ENCODE measurements at places on chromosomes 1 and 21. TPM values are rescaled to one million over a fixed set of nuclear protein-coding genes. Genes with fewer than 3 reads are reported as not detected.

GRIK3 gene
- not detected for total RNA-seq

PACC1 gene
- total RNA-seq: 11.4 TPM

WDR64 gene
- total RNA-seq: not detected

BEST4 gene
- total RNA-seq: 0.33 TPM

KDF1 gene
- total RNA-seq: not detected

CRB1 gene
- total RNA-seq: 0.83 TPM

DNA sequence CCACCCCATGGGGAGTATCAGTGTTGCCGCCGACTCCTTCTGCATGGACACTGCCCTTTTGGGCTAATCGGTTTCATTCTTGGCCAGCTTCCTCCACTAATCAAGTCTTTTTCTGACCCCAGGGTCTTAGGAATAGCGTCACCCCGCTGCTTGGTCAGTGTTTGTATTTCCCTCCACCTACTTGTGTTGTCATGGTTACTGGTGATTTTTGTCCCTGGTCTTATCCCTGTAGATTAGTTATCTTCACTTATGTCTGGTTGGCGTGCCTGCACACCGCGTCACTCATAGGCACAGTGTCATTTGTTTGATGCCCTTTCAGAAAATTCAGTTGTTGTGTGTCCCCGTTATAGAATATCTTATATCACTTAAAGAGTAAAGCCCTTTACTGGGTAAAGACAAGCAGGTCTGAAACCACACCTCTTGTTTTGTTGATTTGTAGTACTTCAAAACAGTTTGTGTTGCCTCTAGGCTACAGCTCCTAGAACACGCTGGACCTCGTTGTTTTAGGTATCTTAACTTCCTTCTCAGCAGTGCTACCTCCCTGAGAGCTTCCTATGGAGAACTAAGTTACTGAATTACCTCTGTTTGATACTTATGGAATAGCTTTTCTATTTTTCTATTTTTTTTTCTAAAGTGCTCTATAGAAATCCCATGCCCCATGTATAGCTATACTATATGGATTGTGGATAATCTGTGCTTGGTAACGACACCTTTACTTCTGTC lies 868 bp downstream of the PPP1R12B start:
- H3K27ac ChIP-seq: peak overlapping the region; percentile 84
- H3K4me1 ChIP-seq: peaks cover 10% of the 10 kb centered on the region
- DNase-seq: peak; percentile 39
- no peaks in the 10 kb centered on the region for H3K27me3 ChIP-seq
- no peaks in the 10 kb centered on the region for H3K36me3 ChIP-seq
- peak overlapping the region; percentile 98 for H3K4me3 ChIP-seq

GRCh38 chr1:150363426-150364230 lies at the start of gene RPRD2:
Gene RPRD2 (plus strand): TSS chr1:150364147. CDS start chr1:150364715, 568 bp downstream.
- H3K36me3 ChIP-seq: no peaks in the 10 kb centered on the region
- H3K27me3 ChIP-seq: no peaks in the 10 kb centered on the region
- peaks cover 14% of the 10 kb centered on the region for H3K4me1 ChIP-seq
- peak within 1 kb of the TSS; percentile 97 for H3K27ac ChIP-seq

DNA sequence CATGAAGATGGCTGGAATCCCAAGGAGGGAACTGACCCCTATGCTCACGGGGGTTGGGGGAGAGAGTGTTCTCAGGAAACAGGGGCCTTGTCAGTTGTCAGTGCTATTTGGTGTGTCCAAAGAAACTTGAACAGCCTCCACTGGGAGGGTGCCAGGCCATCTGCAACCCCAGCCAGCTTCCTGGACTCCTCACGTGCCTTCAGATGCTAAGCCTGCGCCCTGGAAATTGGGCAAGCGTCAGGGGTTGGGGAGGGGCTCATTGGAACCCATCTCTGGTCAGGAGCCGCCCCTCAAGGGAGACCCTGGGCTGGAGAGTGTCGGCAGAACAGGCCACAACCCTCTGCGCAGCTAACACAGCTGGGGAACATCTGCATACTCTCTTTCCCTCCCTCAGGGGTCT lies 13.1 kb upstream of the LHX4 start:
- no peaks in the 10 kb centered on the region for H3K27me3 ChIP-seq
- H3K27ac ChIP-seq: no peak overlapping the region
- H3K4me1 ChIP-seq: peaks cover 7% of the 10 kb centered on the region
- H3K36me3 ChIP-seq: no peaks in the 10 kb centered on the region
- DNase-seq: no peak

- peaks cover 49% of the 10 kb centered on the region for H3K4me1 ChIP-seq
- H3K27me3 ChIP-seq: no peaks in the 10 kb centered on the region
- H3K27ac ChIP-seq: peak overlapping the region; percentile 25
- H3K4me3 ChIP-seq: peak overlapping the region; percentile 11
- peaks cover 21% of the 10 kb centered on the region for H3K36me3 ChIP-seq
These were observed 4.9 kb downstream of the LY9 start for GRCh38 chr1:160800645-160801408.

GRCh38 chr1:55993646-55994318 lies 585.6 kb downstream of the PLPP3 start:
- H3K4me1 ChIP-seq: no peaks in the 10 kb centered on the region
- H3K27ac ChIP-seq: no peak overlapping the region
- H3K27me3 ChIP-seq: no peaks in the 10 kb centered on the region

GRCh38 chr1:166924823-166925541 lies 48.9 kb upstream of the TADA1 start:
- no peak for DNase-seq
- peaks cover 6% of the 10 kb centered on the region for H3K4me1 ChIP-seq
- no peak overlapping the region for H3K27ac ChIP-seq
- H3K36me3 ChIP-seq: no peaks in the 10 kb centered on the region
- no peak overlapping the region for H3K4me3 ChIP-seq

GRCh38 chr1:39132505-39133339 lies 71.8 kb upstream of the MACF1 start:
- no peak overlapping the region for H3K4me3 ChIP-seq
- no peaks in the 10 kb centered on the region for H3K4me1 ChIP-seq
- H3K27me3 ChIP-seq: no peaks in the 10 kb centered on the region
- DNase-seq: no peak

DNA sequence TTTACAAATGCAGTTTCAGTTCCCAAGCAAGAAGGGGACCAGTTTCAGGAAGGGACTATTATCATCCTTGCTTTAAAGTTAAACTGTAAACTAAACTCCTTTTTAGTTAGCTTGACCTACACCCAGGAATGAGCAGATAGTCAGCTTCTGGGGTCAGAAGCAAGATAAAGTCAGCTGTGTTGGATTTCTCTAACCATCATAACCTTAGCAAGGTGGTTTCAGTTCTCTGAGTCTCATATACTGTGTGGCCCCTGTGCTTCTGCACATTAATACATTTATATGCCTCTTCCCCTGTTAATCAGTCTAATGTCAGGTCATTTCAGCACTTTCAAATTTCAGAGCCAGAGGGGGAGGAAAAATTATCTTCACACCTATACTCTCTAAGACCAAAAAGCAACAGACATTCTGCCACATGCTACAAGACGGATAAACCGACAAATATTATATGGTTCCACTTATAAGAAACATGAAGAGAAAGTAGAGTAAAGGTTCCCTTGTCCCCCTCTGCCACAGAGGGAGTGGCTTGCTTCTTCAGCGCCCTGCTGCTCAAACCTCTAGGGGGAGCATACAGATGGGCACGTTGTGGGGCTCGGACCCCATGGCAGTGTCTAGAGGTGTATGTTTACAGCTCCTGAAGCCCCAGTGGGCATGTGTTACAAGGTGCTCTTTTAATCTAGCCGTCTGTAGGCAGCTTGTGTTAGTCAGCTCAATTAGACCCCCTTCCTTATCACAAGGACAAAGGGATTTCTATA lies 89.1 kb downstream of the SMYD3 start:
- H3K27ac ChIP-seq: no peak overlapping the region
- H3K4me3 ChIP-seq: no peak overlapping the region
- H3K4me1 ChIP-seq: no peaks in the 10 kb centered on the region

DNA sequence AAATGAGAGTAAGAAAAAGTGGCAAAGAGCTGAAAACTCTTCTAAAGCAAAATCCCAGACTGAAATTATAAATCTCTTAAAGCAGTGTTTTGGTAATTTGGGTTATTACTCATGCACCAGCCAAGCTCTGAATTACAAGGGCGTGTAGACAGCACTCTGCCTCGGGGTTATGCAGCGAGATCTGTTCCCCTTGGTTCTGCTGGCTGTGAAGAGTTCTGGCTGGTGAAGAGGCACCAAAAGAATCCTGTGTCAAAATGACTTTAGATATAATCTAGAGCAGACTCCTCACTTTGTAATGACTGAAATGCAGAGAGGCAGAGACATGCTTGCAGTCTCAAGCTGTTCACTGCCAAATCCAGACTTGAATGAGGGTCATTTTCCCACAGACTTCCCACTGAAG lies 461.8 kb upstream of the CXADR start:
- no peaks in the 10 kb centered on the region for H3K27me3 ChIP-seq
- no peaks in the 10 kb centered on the region for H3K36me3 ChIP-seq
- H3K4me3 ChIP-seq: no peak overlapping the region
- no peaks in the 10 kb centered on the region for H3K4me1 ChIP-seq
- no peak overlapping the region for H3K27ac ChIP-seq

GRCh38 chr1:7108251-7108650 lies 323.0 kb downstream of the CAMTA1 start:
- H3K27me3 ChIP-seq: no peaks in the 10 kb centered on the region
- no peaks in the 10 kb centered on the region for H3K36me3 ChIP-seq

DNA sequence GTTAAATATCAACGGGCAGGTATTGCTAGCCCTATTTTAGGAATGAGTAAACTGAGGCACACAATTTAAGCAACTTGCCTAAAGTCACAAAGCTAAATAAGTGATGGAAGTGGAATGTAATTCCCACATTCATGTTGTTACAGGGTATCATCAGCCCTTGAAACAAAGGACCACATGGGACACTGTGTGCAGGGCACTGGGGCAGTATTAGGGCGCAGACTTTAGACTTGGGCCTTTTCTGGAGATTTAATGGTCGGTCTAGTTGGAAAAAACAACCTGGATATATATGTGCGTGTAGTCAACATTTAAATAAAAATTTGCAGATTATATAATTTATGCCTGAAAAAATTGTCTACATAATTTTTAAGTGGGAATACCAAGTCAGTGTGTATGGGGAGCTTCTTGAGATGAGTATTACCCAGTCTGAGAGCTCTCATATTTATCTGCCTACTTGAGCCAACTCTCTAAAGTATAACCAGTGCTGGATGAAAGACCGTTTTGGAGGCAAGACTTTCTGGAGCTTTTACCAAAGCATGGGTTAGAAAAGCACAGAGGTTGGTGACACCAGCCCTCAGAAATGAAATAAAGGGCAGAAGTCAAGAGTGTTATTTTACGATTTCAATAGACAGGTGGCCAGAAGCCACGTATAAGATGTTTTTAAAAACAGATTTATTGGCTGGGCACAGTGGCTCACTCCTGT lies 1.6 kb downstream of the KDM1A start:
- H3K4me3 ChIP-seq: peak overlapping the region; percentile 90
- H3K27ac ChIP-seq: no peak overlapping the region
- no peaks in the 10 kb centered on the region for H3K27me3 ChIP-seq
- no peaks in the 10 kb centered on the region for H3K36me3 ChIP-seq
- peaks cover 11% of the 10 kb centered on the region for H3K4me1 ChIP-seq
- no peak for DNase-seq

DNA sequence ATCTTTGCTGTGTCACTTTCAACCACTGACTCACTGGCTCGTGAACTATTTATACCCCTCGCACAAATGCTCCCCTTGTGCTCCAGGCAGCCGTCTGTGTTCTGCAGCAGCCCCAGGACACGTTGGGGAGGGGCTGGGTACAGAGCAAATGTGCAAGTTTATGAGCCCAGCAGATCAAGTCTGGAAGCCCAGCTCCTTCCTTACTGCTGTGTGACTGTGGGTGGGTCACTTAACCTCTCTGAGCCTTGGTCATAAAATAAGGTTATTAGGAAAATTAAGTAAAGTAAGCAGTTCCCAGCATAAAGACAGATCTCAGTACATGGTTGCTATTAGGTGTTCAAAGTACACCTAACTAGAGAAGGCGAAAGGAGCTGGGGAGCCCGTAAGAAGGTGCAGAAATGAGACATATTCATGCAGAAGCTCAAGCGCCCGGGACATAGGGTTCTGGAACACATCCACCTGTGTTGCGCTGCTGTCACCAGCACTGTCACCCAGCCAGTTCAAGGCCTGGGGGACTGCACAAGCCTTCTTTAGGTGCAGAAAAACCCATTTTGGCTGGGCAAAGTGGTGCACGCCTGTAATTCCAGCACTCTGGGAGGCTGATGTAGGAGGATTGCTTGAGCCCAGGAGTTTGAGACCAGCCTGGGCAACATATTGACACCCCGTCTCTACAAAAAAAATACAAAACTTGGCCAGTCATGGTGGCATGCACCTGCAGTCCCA lies 13.8 kb downstream of the EFHD2 start:
- no peak for DNase-seq
- peaks cover 90% of the 10 kb centered on the region for H3K4me1 ChIP-seq
- H3K4me3 ChIP-seq: no peak overlapping the region
- H3K36me3 ChIP-seq: peaks cover 69% of the 10 kb centered on the region
- no peaks in the 10 kb centered on the region for H3K27me3 ChIP-seq
- H3K27ac ChIP-seq: peak overlapping the region; percentile 38

GRCh38 chr1:71717186-71717585 lies 565.2 kb downstream of the NEGR1 start:
- no peak overlapping the region for H3K27ac ChIP-seq
- no peak for DNase-seq
- H3K4me3 ChIP-seq: no peak overlapping the region

- no peak overlapping the region for H3K4me3 ChIP-seq
- no peak overlapping the region for H3K27ac ChIP-seq
- H3K27me3 ChIP-seq: no peaks in the 10 kb centered on the region
- no peak for DNase-seq
These were observed 14.7 kb downstream of the GAS5 start for GRCh38 chr1:173853074-173853473.

DNA sequence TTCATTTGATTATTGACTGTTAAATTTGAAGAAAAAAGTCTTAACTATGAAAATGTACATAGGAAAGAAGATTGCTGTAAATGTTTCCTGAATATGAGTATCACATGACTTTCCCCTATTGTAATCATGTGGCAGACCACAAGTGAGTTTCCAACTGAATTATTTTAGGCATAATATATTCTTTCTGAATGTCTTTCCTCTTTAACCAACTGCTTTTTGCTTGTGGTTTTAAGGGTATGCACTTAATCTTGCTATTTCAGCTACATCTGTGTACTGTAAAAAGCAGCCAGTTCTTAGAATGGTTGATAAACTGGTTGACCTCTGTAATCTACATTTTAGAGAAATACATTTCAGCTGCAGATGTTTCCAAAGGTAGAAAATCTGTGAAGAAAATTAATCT lies 400.7 kb downstream of the NEGR1 start:
- H3K36me3 ChIP-seq: no peaks in the 10 kb centered on the region
- no peaks in the 10 kb centered on the region for H3K4me1 ChIP-seq
- no peak overlapping the region for H3K27ac ChIP-seq
- H3K4me3 ChIP-seq: no peak overlapping the region
- DNase-seq: no peak

- no peak for DNase-seq
- no peaks in the 10 kb centered on the region for H3K36me3 ChIP-seq
- no peak overlapping the region for H3K27ac ChIP-seq
- H3K4me3 ChIP-seq: no peak overlapping the region
- no peaks in the 10 kb centered on the region for H3K27me3 ChIP-seq
- no peaks in the 10 kb centered on the region for H3K4me1 ChIP-seq
These were observed 42.2 kb upstream of the TNFSF4 start for GRCh38 chr1:173249349-173249748.

All from natural killer cell (primary cell).